NCI-H82 (cell line): ENCODE measurements at places on chromosomes 1 and 21.

- DNase-seq = no peak
Observed at GRCh38 chr1:219325368-219325742, 151.7 kb downstream of the LYPLAL1 start.

DNA sequence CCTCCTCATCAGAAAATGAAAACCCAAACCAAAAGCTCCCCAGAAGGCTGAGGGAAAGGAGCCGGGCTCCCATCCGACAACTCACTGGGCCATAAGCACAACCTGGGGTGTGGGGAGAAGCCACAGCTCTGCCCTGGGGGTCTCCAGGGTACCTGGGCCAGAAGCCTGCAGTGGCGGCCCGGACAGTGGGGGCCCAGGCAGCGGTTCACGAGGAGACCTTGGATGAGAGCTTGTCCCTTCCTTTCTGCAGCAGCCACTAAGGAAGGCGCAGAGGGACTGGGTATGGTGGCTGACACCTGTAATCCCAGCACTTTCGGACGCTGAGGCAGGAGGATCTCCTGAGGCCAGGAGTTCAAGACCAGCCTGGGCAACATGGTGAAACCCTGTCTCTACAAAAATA, 17.5 kb upstream of the TRAPPC10 start:
- DNase-seq = no peak

GRCh38 chr21:28537371-28538079, 455.2 kb downstream of the LTN1 start:
- DNase-seq = no peak

GRCh38 chr1:33165809-33166208, 16.0 kb downstream of the TRIM62 start:
- DNase-seq = no peak

GRCh38 chr1:87956750-87957149, 628.1 kb downstream of the LMO4 start:
- no peak for DNase-seq

DNA sequence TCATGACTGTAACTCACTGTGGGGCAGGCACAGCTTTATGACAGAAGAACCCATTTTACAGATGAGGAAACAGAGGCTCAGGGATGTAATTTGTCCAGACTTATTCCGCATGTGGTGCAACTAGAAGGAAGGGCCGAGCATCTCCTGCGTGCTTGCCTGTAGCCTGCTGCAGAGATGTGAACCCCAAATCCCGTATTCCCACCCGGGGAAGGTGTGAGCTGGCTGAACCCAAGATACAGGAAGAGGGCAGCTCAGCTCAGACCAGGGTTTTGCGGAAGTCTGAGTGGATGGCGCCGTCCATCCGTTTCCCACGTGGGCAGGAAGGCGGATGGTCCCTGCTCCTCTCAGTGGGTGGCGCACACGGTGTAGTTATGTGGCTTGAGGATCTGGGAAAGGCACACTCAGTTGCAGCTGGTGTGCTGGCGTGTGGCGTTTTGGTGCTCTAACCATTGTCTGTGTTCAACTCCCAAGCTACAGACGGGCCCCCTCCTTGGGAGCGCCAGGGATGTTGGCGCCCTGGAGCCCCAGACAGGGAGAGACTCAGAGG, 1.2 kb downstream of the CROCC start:
- DNase-seq = peak; percentile 71

DNA sequence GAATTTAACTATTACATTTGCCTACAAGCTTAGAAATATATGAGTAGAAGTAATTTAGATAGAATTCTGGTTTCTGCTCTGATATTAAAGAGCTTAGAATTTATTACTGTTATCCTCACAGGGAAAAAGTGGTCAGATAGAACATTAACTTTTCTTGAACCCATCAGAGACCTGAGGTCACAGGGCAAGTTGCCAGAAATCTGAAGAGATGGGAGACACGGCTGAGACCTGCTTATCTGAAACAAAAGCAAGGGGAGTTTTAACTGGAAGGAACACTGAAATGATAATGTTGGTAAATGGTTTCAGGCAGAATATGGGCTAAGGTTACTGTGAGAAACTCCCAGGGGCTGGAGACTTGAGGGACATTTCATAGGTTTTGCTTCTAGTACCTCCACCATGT, 28.0 kb upstream of the USP25 start:
- no peak for DNase-seq

GRCh38 chr1:26239936-26240335, 5.9 kb downstream of the CEP85 start:
- no peak for DNase-seq
